ENCODE measurements at places on chromosomes 5 and 9.

DNA sequence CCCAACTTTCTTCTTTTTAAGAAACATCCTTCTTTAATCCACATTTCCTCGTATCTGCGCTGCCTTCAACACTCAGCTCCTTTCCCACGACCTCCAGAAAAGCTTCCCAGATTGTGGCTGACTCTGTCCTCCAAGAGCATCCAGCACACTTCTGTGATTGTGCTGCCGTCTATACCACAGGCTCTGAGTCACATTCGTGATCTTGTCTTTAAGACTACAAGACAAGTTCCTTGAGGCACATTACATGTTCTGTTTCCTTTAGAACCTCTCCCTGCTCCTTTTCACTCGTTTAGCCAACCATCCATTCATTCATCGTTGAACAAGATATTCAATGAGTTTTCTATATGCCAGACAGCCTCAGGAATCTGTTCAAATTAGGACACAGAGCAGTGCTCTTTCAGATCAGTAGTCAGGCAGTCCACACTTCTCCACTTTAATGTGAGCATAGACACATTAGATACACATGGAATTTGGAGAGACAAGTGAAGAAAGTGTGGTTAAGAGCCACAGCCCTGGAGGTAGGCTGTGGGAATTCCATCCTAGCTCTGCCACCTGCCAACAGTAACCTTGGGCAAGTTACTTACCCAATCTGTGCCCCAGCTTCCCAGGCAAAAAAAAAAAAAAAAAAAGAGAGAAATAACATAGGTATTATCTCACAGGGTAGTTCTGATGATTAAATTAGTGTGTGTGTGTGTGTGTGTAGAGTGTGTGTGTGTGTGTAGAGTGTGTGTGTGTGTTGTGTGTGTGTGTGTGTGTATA is 18.9 kb downstream of the WHRN start:
- DNase-seq, result peak; percentile 17

GRCh38 chr9:84754881-84755280 is 85.4 kb downstream of the NTRK2 start:
- no peak for DNase-seq

DNA sequence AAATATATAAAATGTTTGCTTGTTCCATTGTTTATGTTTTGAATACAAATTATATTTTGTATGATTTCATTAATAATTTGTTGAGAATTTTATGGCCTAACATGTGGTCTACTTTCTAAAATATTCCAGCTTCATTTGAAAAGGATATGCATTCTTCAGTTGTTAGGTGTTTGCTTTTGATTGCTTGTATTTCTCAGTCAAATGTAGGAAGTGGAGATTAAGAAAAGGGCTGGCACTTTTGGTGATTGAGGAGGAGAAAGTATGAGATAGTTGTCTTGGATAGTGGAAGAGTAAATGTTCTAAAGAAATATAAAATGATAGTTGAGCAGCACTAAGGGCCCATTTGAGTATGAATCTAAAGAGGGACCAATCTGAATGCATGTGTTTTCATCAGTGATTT is 23.1 kb downstream of the JAK2 start:
- DNase-seq, result no peak

GRCh38 chr9:36166168-36166927 is 2.8 kb upstream of the CCIN start:
- DNase-seq, result peak; percentile 81

DNA sequence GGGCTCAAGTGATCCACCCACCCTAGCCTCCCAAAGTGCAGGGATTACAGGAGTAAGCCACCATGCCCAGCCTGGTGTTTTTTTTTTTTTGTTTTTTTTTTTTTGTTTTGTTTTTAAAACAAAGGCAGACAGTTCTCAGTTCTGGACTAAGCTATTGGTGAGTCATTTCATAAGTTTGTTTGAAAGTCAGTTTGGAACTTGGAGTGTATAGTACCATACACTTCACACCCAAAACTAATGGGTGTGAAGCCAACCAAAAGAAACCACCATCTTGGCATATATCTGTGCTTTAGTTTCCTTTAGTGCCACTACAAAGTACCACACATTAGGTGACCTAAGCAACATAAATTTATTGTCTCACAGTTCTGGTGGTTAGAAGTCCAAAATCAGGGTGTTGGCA is 13.4 kb downstream of the MAST4 start:
- DNase-seq, result no peak

GRCh38 chr9:88310310-88310980 is 77.8 kb upstream of the SPIN1 start:
- no peak for DNase-seq

DNA sequence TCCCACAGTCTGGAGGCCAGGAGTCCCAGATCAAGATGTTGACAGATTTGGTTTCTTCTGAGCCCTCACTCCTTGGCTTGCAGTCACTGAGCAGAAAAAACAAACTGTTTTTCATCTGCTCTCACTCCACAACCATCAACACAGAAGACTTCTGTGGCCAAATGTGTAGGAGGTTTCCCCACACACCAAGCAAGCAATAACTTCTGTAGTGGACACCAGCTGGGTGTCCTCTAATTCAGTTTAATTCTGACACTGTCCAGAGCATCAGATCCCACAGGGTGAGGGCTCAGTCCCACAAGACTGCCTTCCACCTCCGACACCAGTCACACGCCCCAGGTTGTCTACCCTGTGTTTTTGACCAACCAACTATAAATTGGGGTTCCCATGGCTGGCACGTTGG is 209.9 kb downstream of the AOPEP start:
- no peak for DNase-seq

DNA sequence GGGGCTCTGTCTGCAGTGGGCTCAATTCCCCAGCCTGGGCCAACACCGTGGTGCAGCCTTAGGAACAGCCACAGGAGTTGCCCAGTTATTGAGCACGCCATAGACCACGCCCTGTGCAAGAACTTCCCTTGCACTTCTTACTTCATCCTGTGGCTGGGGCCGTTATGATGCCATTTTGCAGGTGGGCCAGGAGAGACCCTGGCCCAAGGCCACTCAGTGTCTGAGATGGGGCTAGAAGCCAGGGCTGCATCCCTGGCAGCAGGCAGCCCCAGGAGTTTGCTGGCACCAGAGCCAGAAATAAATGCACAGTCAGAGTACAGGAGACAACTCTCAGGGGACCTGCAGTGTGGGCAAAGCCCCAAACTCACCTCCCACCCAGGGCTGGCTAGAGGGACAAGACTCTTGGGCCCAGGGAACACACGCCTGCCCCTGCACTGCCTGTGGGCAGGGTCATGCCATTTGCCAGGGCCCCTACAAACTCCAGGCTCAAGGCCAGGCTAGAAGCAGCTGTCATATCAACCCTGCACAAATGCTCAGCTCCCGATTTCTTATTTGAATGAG is 6.7 kb downstream of the CORO2A start:
- DNase-seq, result no peak

GRCh38 chr5:95770830-95771708 is 39.9 kb downstream of the RHOBTB3 start:
- no peak for DNase-seq

- no peak for DNase-seq
Measured at GRCh38 chr5:116265471-116265870, 180.6 kb downstream of the COMMD10 start.

- no peak for DNase-seq
Measured at GRCh38 chr5:141665995-141666940, 15.1 kb upstream of the FCHSD1 start.

DNA sequence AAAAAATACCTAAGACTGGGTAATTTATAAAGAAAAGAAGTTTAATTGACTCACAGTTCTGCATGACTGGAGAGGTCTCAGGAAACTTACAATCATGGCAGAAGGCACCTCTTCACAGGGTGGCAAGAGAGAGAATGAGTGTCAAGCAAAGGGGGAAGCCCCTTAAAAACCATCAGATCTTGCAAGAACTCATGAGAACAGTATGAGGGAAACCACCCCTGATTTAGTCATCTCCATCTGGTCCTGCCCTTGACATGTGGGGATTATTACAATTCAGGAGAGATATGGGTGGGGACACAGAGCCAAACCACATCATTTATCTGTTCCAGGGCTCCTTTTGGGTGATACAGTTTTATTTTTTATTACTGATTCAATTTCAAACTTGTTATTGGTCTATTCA is 23.2 kb upstream of the ADAMTS16 start:
- DNase-seq, result peak; percentile 18

DNA sequence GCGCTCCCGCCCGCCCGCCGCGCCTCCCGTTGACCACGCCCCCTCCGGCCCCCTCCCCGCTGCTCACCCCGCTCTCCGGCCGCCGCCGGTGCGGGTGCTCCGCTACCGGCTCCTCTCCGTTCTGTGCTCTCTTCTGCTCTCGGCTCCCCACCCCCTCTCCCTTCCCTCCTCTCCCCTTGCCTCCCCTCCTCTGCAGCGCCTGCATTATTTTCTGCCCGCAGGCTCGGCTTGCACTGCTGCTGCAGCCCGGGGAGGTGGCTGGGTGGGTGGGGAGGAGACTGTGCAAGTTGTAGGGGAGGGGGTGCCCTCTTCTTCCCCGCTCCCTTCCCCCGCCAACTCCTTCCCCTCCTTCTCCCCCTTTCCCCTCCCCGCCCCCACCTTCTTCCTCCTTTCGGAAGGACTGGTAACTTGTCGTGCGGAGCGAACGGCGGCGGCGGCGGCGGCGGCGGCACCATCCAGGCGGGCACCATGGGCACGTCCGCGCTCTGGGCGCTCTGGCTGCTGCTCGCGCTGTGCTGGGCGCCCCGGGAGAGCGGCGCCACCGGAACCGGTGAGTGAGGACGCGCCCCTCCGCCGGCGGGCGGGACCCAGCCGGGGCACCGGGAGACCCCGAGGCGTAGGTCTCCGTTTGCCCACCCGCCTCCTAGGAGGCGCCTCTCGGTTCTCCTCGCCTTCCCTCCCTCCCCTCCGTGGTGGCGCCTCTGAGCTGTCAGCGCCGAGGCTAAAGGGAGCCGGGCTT is at the start of gene VLDLR:
Gene VLDLR, plus strand, starts transcription at position 66 of the 739 bp plus-strand sequence. Its CDS starts 403 bp downstream, at position 469.
- DNase-seq, result peak; percentile 50

DNA sequence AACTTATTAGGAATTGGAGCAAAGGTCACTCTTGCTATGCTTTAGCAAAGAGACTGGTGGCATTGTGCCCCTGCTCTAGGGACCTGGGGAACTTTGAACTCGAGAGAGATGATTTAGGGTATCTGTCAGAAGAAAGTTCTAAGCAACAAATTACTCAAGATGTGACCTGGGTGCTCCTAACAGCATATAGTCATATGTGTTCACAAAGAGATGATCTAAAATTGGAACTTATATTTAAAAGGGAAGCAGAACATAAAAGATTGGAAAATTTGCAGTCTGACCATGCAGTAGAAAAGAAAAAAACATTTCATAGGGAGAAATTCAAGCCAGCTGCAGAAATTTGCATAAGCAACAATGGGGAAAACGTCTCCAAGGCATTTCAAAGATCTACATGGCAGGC is 68.3 kb downstream of the SEMA5A start:
- no peak for DNase-seq

- DNase-seq, result no peak
Measured at GRCh38 chr5:132300577-132301343, 6.6 kb downstream of the SLC22A4 start.

DNA sequence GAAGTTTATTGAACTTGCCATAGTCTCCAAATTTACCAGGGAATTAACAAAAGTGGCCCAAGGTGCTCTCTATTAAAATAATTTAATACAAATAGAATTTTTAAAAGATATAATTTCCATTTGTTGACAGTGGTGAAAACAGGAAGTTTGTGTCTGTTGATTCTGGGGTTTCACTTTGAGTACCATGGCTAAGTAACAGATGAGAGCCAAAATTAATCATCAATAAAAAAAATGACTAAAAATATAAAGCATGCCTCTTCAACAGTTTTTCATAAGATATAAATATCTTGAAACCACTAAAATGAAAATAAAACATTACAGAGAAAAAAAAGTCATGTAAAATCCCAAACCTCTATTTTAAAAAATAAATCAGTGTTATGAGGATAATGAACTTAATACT is 49.8 kb downstream of the SGCD start:
- no peak for DNase-seq

DNA sequence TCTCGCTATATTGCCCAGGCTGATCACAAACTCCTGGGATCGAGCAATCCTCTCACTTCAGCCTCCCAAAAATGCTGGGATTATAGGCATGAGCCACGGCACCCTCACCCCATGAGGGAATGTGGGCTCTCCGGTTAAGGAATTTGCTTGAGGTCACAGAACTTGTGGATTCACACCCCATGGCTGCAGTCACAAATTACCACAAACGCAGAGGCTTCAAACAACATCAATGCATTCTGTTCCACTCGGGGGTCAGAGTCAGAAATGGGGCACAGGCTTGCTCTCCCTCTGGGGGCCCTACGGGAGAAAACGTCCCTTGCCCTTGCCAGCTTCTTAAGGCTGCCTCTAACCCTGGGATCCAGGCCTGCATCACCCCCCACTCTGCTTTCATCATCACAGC is 12.2 kb upstream of the SPINK4 start:
- DNase-seq, result no peak

DNA sequence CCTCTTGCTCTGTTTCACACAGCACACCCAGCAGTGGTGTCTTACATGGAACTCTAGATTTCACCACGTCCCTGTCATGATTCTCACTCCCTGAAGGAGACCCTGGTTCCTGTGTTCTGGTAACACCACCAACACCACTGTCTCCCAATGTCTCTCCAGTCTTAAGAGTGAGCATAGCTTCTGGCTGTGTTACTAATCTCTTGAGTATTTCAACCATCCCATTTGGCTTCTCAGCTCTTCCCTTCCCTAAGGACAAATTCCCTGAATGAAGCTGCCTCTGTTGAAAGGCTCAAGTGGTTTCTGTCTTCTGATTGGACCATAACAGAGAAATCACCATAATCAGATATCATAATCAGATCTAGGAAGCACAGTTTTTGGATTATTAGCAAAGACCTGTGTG is 311.8 kb downstream of the DNAH5 start:
- no peak for DNase-seq

- DNase-seq, result no peak
Measured at GRCh38 chr9:70573308-70573707, 158.9 kb upstream of the KLF9 start.

GRCh38 chr5:64979531-64979930 is 210.8 kb downstream of the CWC27 start:
- no peak for DNase-seq

DNA sequence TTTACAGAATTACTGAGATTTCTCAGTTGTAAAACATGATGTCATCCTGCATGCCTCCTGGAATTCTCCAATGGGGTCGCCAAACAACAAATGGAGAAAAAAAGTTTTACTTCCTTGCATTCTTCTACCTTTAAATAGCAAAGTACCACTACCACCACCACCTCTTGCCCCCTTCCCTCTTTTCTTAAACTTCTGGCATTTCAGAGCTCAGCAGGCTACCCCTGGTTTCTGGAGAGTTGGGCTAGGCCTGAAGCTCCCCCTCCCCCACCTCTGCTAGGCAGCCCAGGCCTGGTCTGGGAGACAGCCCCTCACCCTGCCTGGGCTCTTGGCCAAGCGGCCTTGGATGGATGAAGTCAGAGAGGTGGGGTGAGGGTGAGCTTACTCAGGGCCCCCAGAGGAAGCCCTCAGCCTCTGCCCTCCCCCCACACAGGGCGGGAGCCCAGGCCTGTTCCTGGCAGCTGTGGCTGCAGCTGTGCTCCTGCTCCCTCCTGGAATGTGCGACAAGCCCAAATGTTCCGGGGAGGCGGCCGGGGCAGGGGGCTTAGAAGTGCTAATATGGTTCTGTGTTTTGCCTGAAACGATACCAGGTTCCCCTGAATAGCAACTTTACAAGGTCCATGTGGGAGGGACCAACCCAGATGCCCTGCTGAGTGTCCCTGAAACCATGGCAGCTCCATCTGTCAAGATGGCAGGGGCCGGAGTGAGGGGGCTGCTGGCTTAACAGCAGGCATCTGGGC is 6.0 kb upstream of the CCIN start:
- no peak for DNase-seq

GRCh38 chr5:142551338-142552067 is 134.4 kb downstream of the FGF1 start:
- peak; percentile 13 for DNase-seq

All from activated naive CD4-positive, alpha-beta T cell treated with anti-CD3 and anti-CD28 coated beads for 36 hours (primary cell).